ENCODE measurements at places on chromosomes 7 and 10. TPM values are rescaled to one million over a fixed set of nuclear protein-coding genes. Genes with fewer than 3 reads are reported as not detected.

The SDHAF3 gene
- 36.4 TPM for total RNA-seq

The ELN gene
- total RNA-seq, result 0.12 TPM

The ICA1 gene
- 0.66 TPM for total RNA-seq

The RNF148 gene
- total RNA-seq, result not detected

The BTBD16 gene
- 0.43 TPM for total RNA-seq
